ENCODE measurements at places on chromosomes 2 and 18.

- no peak for DNase-seq
These were observed 32.3 kb downstream of the STEAP3 start for GRCh38 chr2:119255760-119256581.

DNA sequence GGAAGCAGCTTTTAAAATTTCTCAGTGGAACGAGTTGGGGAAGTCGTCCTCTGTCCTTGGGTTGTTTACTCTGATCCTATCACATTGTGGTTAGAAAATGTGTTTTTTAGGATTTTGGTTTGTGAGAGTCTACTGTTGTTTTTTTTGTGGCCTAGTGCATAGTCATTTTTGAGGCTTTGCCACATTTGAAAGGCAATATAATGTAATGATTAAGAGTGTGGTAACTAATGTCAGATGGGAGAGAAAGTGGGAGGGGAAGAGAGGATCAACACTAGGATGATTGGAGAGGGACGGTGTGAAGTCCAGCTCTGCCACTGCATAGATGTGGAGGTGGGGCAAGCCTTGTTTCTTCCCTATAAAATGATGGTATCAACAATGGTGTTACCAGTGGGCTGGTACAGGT lies 8.5 kb downstream of the SP140L start:
- no peak for DNase-seq

GRCh38 chr18:31680831-31681568 lies 3.4 kb downstream of the B4GALT6 start:
- DNase-seq: no peak

- no peak for DNase-seq
These were observed 46.4 kb downstream of the PCBP1 start for GRCh38 chr2:70133491-70134322.

DNA sequence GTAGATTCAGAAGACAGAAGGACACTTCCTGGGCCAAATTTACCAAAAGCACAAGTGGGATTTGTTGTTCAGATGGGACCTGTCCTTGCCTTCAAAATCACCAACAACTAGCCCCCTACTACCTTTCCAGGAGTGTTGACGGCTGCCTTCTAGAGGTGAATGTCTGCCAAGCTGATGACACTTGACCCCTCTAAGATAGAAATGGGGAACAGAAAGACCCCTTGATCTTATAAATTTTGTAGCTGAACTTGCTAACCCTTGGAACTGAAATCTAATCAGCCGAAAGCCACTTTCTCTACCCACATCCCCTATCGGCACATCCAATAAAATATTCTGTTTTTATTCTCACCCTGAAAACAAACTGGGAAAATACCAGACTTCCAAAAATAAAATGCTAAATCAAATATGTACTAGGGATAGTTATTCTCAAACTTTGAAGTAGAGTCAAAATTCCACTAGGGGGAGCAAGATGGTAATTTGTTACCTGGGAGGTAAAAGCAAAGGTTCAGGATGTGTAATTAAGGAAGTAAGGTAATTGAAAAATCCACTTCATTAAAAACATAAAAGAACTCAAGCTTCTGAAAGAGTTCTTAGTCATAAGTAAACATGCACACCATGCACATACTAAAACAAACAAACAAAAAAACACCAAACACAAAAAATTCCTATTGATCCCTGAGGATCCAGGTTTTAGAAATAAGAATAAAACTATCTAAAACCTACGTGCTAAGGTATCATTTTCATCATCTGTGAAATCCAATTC lies 119.2 kb downstream of the ANKRD44 start:
- no peak for DNase-seq

GRCh38 chr2:221100467-221101089 lies 471.5 kb downstream of the EPHA4 start:
- no peak for DNase-seq

DNA sequence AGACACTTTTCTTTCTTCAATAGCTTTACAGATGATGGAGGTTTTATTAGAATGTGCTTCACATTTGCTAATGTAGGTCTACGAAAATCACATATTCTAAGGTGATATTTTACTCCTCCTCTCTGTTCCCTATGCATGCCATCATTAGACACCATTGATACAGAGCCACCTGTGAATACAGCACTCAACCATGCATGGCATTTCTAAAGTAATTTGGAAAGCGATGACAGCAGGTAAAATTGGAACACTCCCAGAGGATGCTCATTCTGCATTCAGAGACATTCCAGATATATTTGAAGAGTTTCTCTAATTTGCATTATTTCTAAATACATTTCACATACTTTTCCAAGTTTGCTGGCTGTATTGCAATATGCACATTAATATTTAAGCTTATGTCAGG lies 65.3 kb upstream of the RIT2 start:
- DNase-seq: no peak

GRCh38 chr18:50287441-50288347 lies at the start of gene CXXC1:
Gene CXXC1 (minus strand): TSS chr18:50287692. CDS start chr18:50287589, 103 bp downstream.
- peak; percentile 93 for DNase-seq

DNA sequence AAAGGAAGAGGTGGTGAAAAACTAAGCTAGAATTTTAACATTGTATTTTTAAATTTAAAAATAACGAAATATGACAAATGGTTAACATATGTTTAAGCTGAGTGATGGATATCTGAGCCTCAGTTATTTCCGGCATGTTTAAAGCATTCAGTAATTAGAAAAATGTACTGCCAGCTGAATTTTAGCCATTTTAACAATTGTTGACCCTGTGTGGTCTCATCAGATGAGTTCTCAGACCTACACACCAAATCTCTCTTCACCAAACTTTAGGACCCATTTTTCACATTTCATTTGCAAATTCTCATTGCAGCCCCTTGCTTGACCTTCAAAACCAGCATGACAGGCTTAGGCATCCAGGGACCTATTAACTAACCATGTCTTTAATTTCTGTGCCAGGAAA lies 91.5 kb upstream of the RGPD4 start:
- no peak for DNase-seq

- no peak for DNase-seq
These were observed 42.9 kb upstream of the TNFRSF11A start for GRCh38 chr18:62282188-62282629.

DNA sequence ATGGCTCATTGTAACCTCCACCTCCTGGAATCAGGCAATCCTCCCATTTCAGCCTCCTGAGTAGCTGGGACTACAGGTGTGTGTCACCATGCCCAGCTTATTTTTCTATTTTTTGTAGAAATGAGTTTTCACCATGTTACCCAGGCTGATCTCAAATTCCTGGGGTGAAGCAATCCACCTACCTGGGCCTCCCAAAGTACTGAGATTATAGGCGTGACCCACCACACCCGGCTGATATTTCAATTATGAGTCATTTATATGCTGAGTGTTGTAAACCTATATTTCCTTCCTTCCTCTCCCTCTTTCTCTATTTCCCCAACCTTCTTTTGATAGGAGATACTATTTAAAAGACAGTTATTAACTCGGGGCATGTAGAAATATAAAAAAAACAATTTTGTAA lies 469.6 kb upstream of the ID2 start:
- DNase-seq: no peak

DNA sequence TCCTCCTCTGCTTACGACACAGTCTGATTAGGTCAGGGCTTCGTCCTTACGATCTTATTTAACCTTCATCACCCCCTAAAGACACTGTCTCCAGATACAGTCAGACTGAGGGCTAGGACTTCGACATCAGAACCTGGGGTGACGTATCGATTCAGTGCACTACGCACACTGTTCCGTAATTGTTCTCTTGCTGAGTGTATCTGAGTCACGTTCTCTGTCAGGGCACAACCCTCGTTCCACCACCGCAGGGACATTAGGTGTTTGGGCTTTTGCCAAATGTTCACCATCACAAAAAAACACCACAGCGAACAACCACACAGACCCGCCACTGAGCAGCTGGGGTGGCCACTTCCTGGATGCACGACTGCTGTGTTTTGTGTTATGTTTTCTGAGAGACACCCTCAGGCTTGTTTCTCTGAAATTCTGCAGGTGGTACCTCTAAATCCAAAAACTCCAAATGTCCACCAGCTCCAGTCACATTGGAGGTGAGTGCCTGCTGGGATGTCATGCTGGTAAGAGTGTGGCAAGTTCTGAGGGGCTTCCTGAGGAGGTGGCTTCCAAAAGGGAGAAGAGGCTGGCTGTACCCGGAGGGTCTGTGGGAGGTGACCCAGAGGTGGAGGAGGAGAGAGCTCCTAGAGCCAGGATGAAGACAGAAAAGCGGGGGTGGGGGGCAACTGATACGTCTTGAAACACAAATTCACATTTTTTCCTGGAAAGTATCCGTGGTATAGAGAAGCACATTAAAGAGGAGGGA lies 66.6 kb downstream of the ADNP2 start:
- no peak for DNase-seq

DNA sequence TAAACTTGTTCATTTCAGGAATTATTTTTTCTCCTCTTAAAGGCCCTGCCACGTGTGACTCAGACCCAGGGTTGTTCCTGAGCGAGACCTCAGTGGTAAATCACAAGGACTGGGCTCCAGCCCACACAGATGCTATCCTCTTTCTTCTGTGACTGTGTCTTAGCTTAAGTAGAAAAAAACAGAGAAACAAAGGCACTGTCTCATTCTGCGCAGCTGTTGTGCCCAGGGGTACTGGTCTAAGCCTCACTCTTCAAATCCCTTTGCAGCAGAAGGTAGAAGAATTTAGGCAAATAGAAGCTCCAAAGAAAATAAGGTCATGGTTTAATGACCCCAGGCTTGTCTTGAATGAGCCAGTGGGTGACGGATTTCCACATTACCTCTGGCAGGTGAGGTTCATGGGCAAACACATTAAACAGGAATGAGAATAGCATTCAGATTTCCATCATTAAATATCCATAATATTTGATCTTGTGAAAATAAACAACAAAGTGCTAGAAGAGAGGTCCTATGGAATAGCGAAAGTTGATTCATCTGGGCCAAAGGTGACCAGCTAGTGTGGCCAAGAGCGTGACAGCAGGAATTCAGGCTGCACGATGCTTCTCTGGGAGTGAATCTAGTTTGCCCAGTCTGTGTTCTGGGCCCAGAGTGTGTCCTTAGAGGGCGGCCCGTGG lies 63.3 kb downstream of the LIPG start:
- no peak for DNase-seq

- DNase-seq: no peak
These were observed 1.3 kb downstream of the ATL2 start for GRCh38 chr2:38375696-38376345.

DNA sequence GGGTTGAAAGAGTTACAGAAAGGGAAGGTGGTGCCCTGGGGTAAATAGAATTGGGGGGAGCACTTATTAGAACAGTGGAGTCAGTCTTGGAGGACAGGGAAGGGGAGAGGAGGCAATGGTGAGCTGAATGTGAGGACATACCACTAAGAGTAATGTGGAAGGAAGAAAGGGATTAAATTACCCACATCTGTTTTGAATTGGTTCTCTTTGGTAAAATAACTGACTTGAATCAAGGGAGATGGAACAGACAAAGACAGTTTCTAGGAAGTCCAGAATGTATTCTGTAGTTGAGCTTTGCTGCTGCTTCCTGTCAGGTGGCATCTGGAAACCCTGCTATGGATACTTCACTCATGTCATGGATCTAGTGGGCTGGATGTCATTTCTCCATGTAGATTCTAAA lies 6.7 kb downstream of the SETBP1 start:
- DNase-seq: no peak

- DNase-seq: no peak
These were observed 94.4 kb upstream of the LDAH start for GRCh38 chr2:20917287-20917660.

DNA sequence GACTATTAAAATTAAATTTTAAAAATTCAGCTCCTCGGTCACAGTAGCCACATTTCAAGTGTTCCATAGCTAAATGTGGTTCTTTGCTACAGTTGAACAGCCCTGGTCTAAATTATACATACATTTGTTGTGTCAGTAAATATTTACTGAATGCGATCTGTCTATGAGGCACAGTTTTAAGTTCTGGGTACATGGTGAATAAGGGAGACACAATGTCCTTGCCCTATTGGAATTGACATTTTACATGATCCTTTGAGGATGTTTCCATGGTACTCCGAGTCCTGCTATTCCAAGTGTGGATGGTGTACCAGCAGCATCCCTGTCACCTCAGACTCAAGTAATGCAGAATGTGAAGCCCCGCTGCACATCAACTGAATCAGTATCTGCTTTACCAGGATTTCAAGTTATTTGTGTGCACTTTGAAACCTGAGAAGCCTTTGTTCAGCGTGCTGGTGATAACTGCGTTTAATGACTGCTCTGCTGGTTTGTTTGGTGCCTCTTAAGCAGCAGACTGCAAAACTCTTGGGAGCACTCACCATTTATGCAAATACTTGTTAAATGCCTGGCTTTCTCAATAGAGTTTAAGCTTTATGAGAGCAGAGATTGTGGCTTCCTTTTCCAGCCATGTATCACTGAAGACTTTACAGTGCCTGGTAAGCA lies 1.5 kb downstream of the GALNT1 start:
- no peak for DNase-seq

DNA sequence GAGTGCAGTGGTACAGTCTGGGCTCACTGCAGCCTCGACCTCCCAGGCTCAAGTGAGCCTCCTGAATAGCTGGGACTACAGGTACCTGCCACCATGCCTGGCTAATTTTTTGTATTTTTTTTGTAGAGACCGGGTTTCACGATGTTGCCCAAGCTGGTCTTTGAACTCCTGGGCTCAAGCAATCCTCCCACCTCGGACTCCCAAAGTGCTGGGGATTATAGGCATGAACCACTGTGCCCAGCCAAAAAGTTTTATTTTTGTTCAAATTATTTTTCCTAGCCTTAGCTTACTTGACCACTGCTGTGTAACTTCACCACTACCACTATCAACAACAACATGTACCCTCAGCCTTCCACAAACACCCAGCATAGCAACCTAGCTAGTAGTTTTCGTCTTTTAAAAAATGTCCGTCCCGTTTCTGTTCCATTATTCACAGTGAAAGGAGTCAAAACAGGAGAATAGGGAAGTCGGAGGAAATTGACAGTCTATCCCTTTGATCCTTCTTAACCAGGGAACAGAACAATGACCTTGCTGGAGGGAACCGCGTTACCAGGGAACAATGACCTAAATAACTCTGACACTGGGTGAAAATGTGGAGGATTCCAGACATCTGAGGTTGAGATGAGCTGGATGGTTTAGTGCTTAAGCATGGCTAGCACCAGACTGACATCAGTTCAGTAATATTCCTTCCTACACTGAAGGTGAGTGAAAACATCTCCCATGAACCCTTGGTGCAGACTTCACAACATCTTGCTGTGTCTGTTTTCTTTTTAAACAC lies 69.2 kb upstream of the ARL4C start:
- no peak for DNase-seq

- DNase-seq: no peak
These were observed 30.7 kb downstream of the TRAK2 start for GRCh38 chr2:201420442-201421113.

DNA sequence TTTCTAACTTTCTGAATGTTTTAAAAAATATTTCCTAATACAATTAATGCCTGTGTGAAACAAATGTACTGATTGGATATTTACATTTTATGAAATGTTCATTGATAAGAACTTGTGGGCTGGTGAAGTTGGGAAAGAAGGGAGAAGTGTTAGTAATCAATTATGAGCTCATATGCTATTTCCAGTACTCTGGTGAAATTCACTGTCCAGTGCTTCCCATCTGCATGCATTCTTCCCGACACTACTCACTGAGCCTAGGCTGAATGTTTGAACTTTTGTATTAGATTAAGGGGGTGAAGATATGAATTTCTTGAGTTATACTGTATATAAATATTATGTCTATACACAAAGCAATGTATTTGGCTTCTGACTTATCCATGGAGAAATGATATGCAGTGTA lies 36.0 kb downstream of the SKA1 start:
- no peak for DNase-seq

GRCh38 chr2:73091164-73091563 lies 19.7 kb upstream of the SFXN5 start:
- DNase-seq: no peak

Measured in hypothalamus (tissue), 51 donors.